ENCODE measurements at places on chromosomes 5 and 9.

DNA sequence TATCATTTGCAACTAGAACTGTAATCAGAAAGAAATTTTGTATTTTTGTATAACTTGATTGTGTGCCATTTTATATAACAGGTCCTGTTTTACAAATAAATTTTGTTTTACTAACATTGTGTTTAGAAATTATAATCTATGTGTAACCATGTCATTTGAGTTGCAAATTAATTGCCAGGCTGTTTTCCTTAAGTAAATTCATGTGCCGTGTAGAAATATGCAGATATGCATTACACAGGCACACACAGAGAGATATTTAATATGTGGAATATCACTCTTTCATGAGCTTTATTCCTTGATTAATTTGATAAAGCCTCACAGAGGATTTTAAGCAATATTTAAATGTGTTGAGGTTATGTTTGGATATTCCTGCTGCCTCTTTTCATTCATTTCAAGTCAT is 56.5 kb upstream of the FSD1L start:
- DNase-seq, result no peak
- H3K27ac ChIP-seq, result no peak overlapping the region
- H3K27me3 ChIP-seq, result peaks cover 6% of the 10 kb centered on the region
- no peak overlapping the region for H3K4me3 ChIP-seq
- H3K36me3 ChIP-seq, result peaks cover 2% of the 10 kb centered on the region

DNA sequence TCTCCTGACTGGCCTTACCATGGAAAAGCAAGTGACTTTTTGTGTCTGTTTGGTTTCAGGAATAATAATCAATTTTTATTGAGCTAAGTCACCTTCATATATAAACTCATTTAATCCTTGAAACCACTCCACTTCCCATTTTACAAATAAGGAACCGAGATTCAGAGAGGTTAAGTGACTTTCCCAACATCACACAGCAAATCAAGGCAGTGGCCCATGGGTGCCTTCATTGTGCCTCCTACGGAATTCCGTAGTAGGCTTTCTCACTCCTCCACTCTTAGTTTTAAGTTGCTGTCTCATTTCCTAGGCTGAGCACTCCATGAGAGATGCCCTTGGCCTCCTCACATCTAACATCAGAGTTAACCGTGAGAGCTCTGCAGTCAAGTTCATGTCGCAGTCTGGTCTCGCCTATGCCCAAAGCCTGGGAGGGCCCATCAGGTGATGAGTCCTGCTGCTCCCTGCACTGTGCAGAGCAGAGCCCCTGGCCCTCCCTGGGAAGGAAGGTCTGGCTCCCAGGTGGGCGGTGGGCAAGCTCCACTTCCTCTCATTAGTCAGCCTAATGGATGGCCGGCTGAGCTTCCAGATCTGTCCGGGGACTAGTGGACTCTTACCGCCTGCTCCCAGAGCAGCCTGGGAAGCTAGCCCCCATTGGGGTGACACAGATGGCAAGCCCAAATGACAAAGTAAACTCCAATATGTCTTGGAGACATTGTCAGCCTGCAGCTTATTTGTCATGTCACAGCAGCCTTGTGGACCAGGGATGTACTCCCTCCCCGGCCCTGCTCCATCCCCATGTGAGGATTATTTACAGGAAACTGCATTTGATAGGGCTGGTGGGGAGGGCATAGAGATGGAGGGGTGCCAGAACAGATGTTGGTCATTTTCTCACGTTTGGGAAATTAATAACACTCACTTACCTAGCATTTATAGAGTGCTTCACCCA is 123.4 kb downstream of the MVB12B start:
- peaks cover 14% of the 10 kb centered on the region for H3K4me1 ChIP-seq
- no peak overlapping the region for H3K27ac ChIP-seq
- H3K36me3 ChIP-seq, result peaks cover 5% of the 10 kb centered on the region

GRCh38 chr9:19108038-19108437 is 5.3 kb upstream of the HAUS6 start:
- H3K27ac ChIP-seq, result no peak overlapping the region
- no peaks in the 10 kb centered on the region for H3K27me3 ChIP-seq
- peaks cover 6% of the 10 kb centered on the region for H3K4me1 ChIP-seq
- peaks cover 2% of the 10 kb centered on the region for H3K36me3 ChIP-seq

GRCh38 chr9:134456756-134457305 is 130.6 kb downstream of the RXRA start:
- H3K4me3 ChIP-seq, result no peak overlapping the region
- peaks cover 18% of the 10 kb centered on the region for H3K4me1 ChIP-seq
- H3K27ac ChIP-seq, result peak overlapping the region; percentile 97

DNA sequence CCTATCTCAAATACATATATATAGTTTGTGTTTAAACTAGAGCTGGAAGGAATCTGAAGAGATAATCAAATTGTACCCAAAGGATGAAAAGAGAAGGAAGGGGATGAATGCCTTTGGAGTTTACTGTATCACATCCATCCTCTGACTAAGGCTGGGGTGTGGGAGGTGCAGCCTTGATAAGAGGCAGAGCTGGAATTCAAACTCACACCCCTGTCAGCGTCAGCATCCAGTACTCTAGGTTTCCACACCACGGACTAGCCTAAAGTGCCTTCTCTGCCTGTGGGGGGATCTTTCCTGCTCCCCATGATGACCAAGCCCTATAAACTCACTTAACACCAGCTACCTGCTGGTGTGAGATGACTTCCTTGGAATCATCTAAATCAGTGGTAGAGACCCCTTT is 48.1 kb downstream of the EPB41L4B start:
- no peaks in the 10 kb centered on the region for H3K4me1 ChIP-seq
- no peaks in the 10 kb centered on the region for H3K36me3 ChIP-seq
- H3K4me3 ChIP-seq, result no peak overlapping the region
- no peak for DNase-seq

DNA sequence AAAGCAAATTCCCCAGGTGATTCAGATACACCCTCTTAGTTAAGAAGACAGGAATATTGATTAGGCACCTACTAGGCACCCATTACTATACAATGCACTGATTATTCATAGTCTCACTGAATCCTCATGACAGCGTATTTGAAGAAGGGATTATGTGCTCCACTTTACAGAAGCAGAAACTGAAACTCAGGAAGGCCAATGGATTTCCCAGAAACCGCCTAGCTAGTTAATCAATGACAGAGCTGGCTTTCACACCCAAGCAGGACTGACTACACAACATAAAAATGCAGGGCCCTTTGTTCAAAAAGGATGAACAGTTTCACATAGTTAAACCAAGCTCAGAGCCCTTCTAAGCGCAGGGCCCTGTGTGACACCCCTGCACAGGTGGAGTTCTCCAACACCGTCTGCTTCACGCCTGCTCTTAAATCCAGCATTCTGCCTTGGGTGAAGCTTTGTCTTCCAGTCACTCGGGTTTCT is 117.3 kb downstream of the TTLL11 start:
- H3K36me3 ChIP-seq, result peaks cover 5% of the 10 kb centered on the region
- DNase-seq, result no peak
- no peaks in the 10 kb centered on the region for H3K4me1 ChIP-seq
- no peaks in the 10 kb centered on the region for H3K27me3 ChIP-seq
- no peak overlapping the region for H3K4me3 ChIP-seq
- H3K27ac ChIP-seq, result no peak overlapping the region

All from activated naive CD8-positive, alpha-beta T cell treated with anti-CD3 and anti-CD28 coated beads for 36 hours (primary cell).